NCI-H2081 (cell line): ENCODE measurements at places on chromosomes 2 and 18.

DNA sequence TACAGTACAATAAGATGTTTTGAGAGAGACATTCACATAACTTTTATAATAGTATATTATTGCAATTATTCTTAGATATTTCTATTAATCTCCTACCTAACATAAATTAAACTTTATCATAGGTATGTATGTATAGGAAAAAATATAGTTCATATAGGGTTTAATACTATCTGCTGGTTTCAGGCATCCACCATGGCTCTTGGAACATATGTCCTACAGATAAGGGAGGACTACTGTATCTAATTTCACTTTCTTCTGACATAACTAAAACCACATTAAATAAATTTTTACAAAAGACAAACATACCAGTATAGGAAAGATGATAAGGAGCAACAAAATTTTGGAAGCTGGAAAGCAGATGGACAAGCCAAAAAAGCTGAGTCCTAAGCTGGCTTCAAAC lies 67.9 kb upstream of the TMEM17 start:
- no peak for DNase-seq

GRCh38 chr2:9708683-9709538 lies 78.1 kb upstream of the YWHAQ start:
- DNase-seq: no peak

GRCh38 chr2:128755695-128756364 lies 437.2 kb upstream of the HS6ST1 start:
- no peak for DNase-seq

- DNase-seq: no peak
Observed at GRCh38 chr2:178204977-178205376, 10.7 kb downstream of the OSBPL6 start.

- no peak for DNase-seq
Observed at GRCh38 chr18:35432565-35433001, 55.4 kb upstream of the ZNF396 start.
